ENCODE measurements at places on chromosomes 7 and 10. TPM values are rescaled to one million over a fixed set of nuclear protein-coding genes. Genes with fewer than 3 reads are reported as not detected.

The LRMDA gene
- 14.4 TPM for total RNA-seq

The NUDT1 gene
- total RNA-seq = 12.4 TPM

The NEURL1 gene
- total RNA-seq = 0.37 TPM

The CYP51A1 gene
- total RNA-seq = 34.9 TPM

The SPDYE16 gene
- total RNA-seq = 0.28 TPM

The TMEM225B gene
- total RNA-seq = 2.0 TPM

The AGAP5 gene
- 7.3 TPM for total RNA-seq

The ADAMTS14 gene
- total RNA-seq = 1.0 TPM

GRCh38 chr10:81866753-81867152 lies 8.2 kb upstream of the NRG3 start:
- no peak for DNase-seq

DNA sequence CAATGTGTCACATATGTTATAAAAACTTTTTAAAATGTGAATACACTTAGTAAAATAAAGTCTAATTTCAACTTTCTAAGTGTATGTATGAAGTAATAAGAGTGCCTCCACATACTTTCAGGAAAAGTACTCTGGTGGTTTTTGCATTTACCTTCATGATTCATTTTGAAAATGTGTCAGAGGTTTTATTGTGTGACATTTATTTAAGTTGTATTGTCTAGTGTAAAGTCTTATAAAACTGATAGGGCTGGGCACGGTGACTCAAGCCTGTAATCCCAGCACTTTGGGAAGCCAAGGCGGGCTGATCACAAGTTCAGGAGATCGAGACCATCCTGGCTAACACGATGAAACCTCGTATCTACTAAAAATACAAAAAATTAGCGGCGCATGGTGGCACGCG lies 226.5 kb downstream of the ITGB1 start:
- no peak for DNase-seq

GRCh38 chr7:64787295-64787694 lies 6.9 kb upstream of the ZNF138 start:
- no peak for DNase-seq

DNA sequence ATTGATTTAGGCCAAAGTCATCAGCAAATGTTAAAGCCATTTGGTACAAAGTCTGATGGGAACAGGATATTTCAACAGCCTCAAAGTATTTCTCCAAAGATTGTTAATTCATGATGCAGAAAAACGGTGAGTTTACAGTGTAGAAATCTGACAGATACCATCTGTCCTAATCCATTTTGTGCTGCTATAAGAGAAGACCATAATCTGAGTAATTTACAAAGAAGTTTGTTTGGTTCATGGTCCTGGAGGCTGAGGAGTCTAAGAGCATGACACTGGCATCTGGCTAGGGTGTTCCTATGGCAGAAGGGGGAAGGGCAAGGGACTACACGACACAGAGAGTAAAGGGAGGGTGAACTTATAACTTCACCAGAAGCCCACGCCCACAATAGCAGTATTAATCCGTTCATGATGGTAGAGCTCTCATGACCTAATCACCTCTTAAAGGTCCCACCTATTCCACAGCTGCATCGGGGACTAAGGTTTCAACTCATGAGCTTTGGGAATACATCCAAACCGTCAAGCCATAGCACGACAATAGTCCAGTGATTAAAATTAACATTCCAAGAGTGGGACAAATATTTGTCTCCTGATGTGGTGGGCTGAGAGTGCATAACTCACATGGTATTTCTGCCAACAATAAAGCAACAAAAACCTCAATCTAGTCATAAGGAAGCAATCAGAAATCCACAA lies 298.6 kb upstream of the AKR1E2 start:
- no peak for DNase-seq

- DNase-seq = no peak
Measured at GRCh38 chr10:83164156-83164555, 975.2 kb upstream of the GHITM start.

GRCh38 chr7:18276380-18276779 lies 219.2 kb upstream of the HDAC9 start:
- no peak for DNase-seq

DNA sequence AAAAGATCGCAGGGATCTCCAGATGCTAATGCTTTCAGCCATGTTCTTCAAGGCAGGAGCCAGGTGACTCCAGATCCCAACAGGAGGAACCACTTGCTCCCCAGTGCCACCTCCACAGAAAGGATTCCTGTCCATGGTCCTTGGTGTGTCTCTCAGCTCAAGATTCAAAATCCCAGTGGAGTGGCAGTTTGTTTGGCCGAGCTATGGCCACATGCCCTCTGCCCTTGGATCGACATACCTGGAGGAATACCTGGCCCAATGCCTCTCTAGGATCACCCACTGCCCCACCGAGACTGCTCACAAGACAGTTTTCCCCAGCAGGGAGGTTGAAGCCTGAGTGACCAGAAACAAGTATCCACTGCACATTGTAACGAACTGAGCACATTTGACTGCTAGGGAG lies 3.9 kb upstream of the GPRIN2 start:
- DNase-seq = peak; percentile 72

DNA sequence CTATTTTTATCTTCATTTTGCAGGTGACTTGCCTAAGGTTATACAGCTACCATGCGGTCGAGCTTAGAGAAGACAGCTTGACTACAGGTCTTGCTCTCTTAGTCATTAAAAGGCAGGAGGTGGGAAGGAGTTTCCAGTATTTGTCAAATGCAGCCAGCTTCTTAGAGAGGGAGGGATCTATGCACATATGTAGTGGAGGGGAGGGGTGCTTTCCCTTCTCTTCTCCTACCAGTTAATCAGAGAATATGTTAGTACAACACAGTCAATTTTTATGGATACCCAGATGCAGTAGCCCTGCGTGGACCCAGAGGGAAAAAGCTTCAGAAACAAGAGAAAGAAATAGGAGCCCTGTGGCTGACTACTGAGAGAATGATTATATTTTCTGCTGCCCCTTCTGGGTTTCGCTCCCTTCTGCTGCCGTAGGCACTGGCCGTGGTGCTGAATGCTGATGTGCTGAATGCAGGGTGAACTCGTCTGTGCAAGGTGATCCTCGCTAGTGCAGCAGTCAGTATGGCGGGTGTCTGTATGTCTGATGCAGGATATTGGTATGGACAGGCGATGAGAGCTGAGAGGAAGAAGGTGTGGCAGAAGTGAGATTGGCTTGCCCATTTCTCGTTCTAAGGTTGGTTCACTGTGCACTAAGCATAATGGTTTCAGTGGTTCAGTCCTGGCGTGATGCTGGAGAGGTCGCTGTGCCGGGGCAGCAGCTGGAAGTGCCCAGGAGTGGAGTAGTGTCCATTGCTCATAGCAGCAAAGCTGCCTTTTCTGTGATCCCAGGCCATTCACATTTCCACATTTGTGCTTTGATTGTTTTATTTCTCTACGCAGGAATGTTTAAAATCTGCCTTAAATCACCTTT lies 189.2 kb upstream of the PODXL start:
- DNase-seq = no peak

- no peak for DNase-seq
Measured at GRCh38 chr7:17986851-17987250, 40.8 kb downstream of the PRPS1L1 start.

GRCh38 chr10:116364868-116365267 lies 40.6 kb downstream of the CCDC172 start:
- no peak for DNase-seq

- no peak for DNase-seq
Measured at GRCh38 chr10:49512121-49512809, 26.7 kb downstream of the ERCC6 start.

- DNase-seq = no peak
Measured at GRCh38 chr10:24318517-24318916, 109.6 kb downstream of the KIAA1217 start.

- DNase-seq = no peak
Measured at GRCh38 chr7:139874302-139874629, 45.2 kb downstream of the TBXAS1 start.

GRCh38 chr10:49564461-49565009 lies 25.6 kb upstream of the ERCC6 start:
- DNase-seq = no peak

Measured in posterior vena cava (tissue), 2 donors.